ENCODE measurements at places on chromosomes 5 and 9. TPM values are rescaled to one million over a fixed set of nuclear protein-coding genes. Genes with fewer than 3 reads are reported as not detected.

- DNase-seq = no peak
- H3K27me3 ChIP-seq = no peaks in the 10 kb centered on the region
- H3K27ac ChIP-seq = no peak overlapping the region
- H3K36me3 ChIP-seq = peaks cover 11% of the 10 kb centered on the region
- H3K4me3 ChIP-seq = no peak overlapping the region
These were observed 102.3 kb downstream of the NDUFAF2 start for GRCh38 chr5:61047346-61047745.

- H3K36me3 ChIP-seq = peaks cover 2% of the 10 kb centered on the region
- no peak overlapping the region for H3K27ac ChIP-seq
- peak overlapping the region; percentile 71 for H3K4me3 ChIP-seq
- peaks cover 40% of the 10 kb centered on the region for H3K4me1 ChIP-seq
- no peak for DNase-seq
These were observed 2.1 kb upstream of the ALDH7A1 start for GRCh38 chr5:126597156-126597555.

- no peaks in the 10 kb centered on the region for H3K27me3 ChIP-seq
- H3K4me3 ChIP-seq = no peak overlapping the region
- peaks cover 5% of the 10 kb centered on the region for H3K36me3 ChIP-seq
- DNase-seq = no peak
These were observed 87.6 kb downstream of the DAPK1 start for GRCh38 chr9:87585123-87585855.

DNA sequence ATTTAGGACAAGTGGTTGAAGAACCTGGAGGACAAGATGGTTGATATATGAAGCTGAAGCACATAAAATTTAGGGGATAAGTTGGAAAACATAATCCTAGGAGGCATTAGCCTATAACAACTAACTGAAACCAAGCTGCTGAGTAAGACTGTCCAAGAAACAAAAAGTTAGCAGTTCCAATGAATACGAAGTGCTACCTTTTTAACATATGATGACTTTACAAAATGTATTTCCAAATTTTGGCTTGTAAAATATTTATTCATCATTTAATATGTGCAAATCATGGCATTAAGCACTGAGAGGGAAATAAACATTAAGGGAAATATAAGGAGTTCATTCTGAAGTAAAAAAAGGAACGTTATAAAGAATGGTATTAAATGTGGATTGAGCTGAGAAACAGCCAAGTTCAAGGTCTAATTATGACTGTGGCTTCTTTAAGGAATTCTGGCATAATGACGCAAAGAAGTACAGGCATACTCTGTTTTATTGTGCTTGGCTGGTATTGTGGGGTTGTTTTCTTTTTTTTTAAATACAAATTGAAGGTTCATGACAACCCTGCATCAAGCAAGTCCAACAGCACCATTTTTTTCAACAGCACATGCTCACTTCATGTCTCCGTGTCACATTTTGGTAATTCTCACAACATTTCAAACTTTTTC, 7.7 kb downstream of the RAPGEF6 start:
- no peak for DNase-seq
- no peak overlapping the region for H3K27ac ChIP-seq

GRCh38 chr5:130642461-130642860, 522.6 kb downstream of the HINT1 start:
- peaks cover 4% of the 10 kb centered on the region for H3K36me3 ChIP-seq
- no peak overlapping the region for H3K4me3 ChIP-seq
- no peaks in the 10 kb centered on the region for H3K4me1 ChIP-seq
- DNase-seq = no peak
- no peak overlapping the region for H3K27ac ChIP-seq
- H3K27me3 ChIP-seq = no peaks in the 10 kb centered on the region

GRCh38 chr9:35322075-35322885, 160.5 kb downstream of the UNC13B start:
- H3K27ac ChIP-seq = no peak overlapping the region
- DNase-seq = no peak
- no peaks in the 10 kb centered on the region for H3K4me1 ChIP-seq

DNA sequence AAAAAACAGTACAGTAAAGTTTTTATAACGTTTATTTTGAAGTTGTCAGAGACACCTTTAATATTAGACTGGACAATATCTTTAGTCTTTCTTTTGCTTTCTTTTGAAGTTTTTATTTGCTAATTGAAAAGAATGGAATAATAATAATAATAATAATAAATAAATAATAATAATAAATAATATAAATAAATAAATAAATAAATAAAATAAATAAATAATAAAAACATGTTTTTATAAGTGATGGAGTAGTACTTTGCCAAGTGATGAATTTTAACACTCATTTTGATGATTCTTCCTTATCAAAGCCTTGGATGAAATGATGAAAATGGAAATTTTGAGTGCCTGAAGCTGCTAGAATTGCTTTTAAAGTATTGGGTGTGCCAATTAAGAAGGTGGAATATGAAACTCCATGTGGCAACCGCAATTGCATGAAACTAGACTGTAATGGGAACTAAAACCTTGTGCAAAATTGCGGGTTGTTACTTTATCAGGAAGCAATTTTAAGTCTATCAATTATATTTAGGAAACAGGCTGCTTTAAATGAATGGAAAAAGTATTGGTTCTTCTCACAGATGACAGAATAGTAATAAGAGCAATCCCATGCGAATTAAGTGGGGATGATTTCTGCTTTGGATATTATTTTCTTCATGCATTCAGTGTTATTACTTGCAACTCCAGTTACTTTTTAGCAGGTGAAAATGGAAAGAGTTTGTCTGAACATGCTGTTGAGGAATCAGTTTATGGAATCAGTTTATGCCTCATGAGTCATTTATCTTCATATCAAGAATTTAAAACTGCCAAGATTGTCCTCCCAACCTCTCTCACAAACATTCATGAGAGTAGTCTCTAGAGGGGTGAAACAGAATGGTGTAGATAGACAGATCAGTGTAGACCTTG, 4.6 kb downstream of the ANXA1 start:
- H3K4me3 ChIP-seq = no peak overlapping the region
- peaks cover 21% of the 10 kb centered on the region for H3K4me1 ChIP-seq
- no peak for DNase-seq

DNA sequence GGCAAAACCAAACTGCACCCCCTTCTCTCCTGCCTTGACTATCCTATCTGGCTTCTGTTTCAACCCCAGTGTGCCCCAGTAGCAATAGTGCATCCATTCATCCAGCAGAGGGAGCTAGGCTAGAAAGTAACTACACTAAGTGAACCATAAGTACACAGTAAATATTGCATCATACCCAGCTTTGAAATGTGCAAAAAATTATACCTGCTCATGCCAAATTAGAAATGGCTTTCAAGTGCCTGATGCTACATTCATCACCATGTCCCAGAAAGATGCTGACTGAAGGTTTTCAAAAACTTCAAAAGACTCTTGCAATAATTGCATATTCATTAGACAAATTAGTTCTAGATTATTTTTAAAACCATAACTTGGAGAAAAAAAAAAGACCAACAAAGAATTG, 153.5 kb downstream of the PRELID2 start:
- H3K36me3 ChIP-seq = no peaks in the 10 kb centered on the region
- DNase-seq = peak; percentile 41
- H3K4me3 ChIP-seq = no peak overlapping the region
- H3K27me3 ChIP-seq = no peaks in the 10 kb centered on the region
- H3K27ac ChIP-seq = no peak overlapping the region
- peaks cover 5% of the 10 kb centered on the region for H3K4me1 ChIP-seq

- DNase-seq = no peak
- H3K27ac ChIP-seq = no peak overlapping the region
- no peaks in the 10 kb centered on the region for H3K4me1 ChIP-seq
- H3K4me3 ChIP-seq = no peak overlapping the region
- H3K27me3 ChIP-seq = peaks cover 3% of the 10 kb centered on the region
These were observed 459.3 kb downstream of the MAT2B start for GRCh38 chr5:163964671-163965070.

- H3K27me3 ChIP-seq = no peaks in the 10 kb centered on the region
- H3K4me1 ChIP-seq = peaks cover 23% of the 10 kb centered on the region
- no peak overlapping the region for H3K27ac ChIP-seq
These were observed 5.0 kb upstream of the C1QTNF3 start for GRCh38 chr5:34047774-34048572.

GRCh38 chr5:5792106-5792505, 369.6 kb downstream of the ICE1 start:
- H3K4me3 ChIP-seq = no peak overlapping the region
- H3K27me3 ChIP-seq = peaks cover 6% of the 10 kb centered on the region
- DNase-seq = no peak
- H3K36me3 ChIP-seq = no peaks in the 10 kb centered on the region

DNA sequence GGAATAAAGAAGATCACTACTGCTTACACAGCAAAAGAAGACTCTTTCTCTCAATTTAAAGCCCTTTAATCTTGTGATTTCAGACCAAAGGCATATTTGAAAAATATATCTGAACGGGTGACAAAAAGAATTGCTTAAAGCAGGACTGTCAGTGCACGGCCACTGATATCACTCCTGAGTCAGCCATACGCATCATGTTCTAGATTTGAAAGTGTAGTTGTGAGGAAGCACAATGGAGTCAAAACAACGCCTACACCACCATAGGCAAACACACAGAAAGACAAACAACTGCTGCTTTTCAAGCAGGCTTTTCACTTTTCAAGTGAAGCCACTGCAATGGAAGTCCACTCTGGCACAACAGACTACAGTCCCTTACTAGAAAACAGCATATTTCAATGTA, 141.7 kb downstream of the AUH start:
- H3K27me3 ChIP-seq = no peaks in the 10 kb centered on the region
- H3K27ac ChIP-seq = no peak overlapping the region
- peaks cover 4% of the 10 kb centered on the region for H3K36me3 ChIP-seq
- no peaks in the 10 kb centered on the region for H3K4me1 ChIP-seq
- DNase-seq = no peak

DNA sequence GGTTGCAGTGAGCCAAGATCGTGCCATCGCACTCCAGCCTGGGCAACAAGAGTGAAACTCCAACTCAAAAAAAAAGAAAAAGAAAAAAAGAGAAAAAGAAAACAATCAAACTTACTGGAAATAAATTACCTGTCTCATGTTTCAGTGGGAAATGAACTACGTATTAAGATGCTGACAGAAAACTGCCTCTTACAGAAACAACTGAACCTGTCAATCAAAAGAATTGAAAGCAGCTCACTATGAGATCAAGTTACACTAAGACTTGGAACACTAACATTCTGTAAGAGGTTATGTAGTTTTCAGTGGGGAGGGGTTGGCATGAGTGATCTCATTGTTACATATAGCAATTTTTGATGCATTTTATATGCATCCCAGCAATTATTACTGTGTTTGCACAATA, 64.4 kb upstream of the SPATA31E1 start:
- no peak overlapping the region for H3K27ac ChIP-seq
- no peak overlapping the region for H3K4me3 ChIP-seq

DNA sequence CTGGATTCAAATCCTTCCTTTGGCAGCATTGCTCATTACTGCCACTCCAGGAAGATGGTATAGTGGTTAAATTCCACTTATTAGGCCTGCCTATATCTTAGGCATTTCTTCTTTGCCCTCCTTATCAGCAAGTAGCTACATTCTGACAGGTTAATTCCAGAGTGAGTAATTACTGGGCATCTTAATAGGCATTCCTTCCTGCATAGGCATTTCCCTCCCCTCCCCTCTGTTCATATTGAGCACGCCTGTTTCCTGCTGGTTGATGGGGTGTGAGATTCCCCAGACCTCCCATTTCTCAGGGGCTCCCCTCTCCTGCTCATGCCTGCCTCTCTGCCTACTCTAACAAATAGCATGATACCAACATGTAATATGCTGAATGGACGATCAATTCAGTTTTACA, 305.9 kb downstream of the CYLC2 start:
- H3K27ac ChIP-seq = no peak overlapping the region
- H3K36me3 ChIP-seq = no peaks in the 10 kb centered on the region
- H3K27me3 ChIP-seq = no peaks in the 10 kb centered on the region

DNA sequence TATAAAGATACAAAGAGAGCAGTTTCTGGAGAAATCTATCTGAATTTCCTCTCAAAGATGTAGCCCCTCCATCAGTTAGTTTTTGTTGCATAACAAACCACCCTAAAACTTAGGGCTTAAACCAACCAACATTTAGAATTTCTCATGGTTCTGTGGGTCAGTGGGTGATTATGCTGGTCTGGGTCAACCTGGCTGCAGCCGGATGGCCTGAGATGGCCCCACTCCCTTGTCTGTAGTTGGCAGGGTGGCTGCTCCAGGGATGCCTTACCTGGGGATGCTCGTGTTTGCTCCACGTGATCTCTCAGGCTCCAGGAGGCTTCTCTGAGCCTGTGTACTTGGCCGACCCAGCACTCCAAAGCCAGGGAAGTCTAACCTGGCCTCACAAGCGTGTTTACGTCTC, 139.3 kb downstream of the MVB12B start:
- no peaks in the 10 kb centered on the region for H3K27me3 ChIP-seq
- no peak for DNase-seq
- no peak overlapping the region for H3K4me3 ChIP-seq
- peaks cover 6% of the 10 kb centered on the region for H3K36me3 ChIP-seq
- no peaks in the 10 kb centered on the region for H3K4me1 ChIP-seq

- H3K4me1 ChIP-seq = peaks cover 4% of the 10 kb centered on the region
- no peak overlapping the region for H3K27ac ChIP-seq
- H3K36me3 ChIP-seq = no peaks in the 10 kb centered on the region
- no peak overlapping the region for H3K4me3 ChIP-seq
- no peak for DNase-seq
- peaks cover 4% of the 10 kb centered on the region for H3K27me3 ChIP-seq
These were observed 4.4 kb downstream of the IL31RA start for GRCh38 chr5:55855509-55855908.

DNA sequence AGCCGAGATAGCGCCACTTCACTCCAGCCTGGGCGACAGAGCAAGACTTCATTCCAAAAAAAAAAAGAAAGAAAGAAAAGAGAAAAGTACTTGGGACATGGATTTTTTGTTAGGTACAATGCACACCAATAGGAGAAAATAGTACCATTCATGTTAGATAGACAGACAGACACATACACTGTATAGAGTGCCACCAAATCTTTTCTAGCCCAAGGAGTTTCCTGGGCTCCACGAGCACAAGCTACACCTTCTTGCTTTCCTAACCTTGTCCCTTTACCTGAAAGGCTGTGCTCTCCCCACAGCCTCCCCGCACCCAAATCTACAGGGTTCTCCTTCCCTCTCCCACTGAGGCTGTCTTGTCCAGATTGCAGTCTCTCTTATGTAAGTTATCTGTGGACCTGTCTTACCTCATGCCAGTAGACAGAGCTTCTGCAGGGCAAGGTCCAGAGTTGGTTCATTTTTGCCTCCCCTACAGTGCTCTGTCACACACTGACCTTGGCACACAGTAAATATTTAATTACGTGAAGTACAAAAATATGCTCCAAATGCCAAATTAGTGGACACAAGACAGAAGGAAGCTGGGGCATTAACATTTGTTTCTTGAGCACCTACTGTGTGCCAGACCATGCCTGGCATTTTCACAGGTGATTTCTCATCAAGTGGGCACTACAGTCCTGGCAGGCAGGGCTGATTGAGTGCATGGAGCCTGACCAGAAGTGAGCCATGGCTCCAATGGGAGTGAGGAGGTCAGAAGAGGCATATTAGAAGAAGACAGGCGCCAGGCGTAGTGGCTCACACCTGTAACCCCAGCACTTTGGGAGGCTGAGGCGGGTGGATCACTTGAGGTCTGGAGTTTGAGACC, 5.9 kb downstream of the ALAD start:
- H3K27ac ChIP-seq = no peak overlapping the region
- DNase-seq = no peak
- H3K36me3 ChIP-seq = peaks cover 7% of the 10 kb centered on the region

- H3K36me3 ChIP-seq = peaks cover 5% of the 10 kb centered on the region
- H3K4me1 ChIP-seq = peaks cover 4% of the 10 kb centered on the region
- no peak overlapping the region for H3K27ac ChIP-seq
- DNase-seq = no peak
These were observed 322.5 kb upstream of the SLC24A2 start for GRCh38 chr9:20111173-20111843.

The PCDHGA12 gene
- 1.5 TPM for total RNA-seq

The NMUR2 gene
- total RNA-seq = not detected

The CDH10 gene
- 4.8 TPM for total RNA-seq

The TAF11L9 gene
- not detected for total RNA-seq

The PCDHA3 gene
- 0.32 TPM for total RNA-seq

The HDAC3 gene
- 110 TPM for total RNA-seq

The NKD2 gene
- total RNA-seq = 20.6 TPM

The RNF224 gene
- total RNA-seq = not detected

The PHF24 gene
- total RNA-seq = 0.63 TPM

Data from neural crest cell (in vitro differentiated cells).